ENCODE measurements at places on chromosomes 16 and 17. TPM values are rescaled to one million over a fixed set of nuclear protein-coding genes. Genes with fewer than 3 reads are reported as not detected.

DNA sequence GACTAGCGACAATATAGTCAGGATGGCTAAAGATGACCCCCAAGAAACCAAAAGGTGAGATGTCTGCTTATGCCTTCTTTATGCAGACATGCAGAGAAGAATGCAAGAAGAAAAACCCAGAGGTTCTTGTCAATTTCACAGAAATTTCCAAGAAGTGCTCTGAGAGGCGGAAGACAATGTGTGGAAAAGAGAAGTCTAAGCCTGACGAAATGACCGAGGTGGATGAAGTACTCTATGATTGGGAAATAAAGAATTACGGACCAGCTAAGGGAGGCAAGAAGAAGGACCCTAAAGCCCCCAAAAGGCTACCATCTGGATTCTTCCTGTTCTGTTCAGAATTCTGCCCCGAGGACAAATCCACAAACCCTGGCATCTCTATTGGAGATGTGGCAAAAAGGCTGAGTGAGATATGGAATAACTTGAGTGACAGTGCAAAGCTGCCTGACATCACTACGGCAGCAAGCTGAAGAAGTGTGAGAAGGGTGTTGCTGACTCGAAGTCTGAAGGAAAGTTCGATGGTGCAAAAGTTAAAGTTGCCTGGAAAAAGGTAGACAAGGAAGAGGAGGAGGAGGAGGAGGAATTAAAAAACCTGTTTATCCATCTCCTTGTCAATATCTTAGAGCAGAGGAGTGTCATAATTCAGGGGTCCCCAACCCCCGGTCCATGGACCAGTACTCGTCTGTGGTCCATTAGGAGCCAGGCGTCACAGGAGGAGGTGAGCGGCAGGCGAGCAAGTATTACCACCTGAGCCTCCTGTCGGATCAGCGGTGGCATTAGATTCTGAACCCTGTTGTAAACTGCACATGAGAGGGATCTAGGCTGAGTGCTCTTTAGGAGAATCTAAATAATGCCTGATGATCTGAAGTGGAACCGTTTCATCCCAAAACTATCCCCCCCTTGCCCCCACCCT is 25.1 kb upstream of the ADGRG1 start:
- DNase-seq: no peak

Gene TEX14
- polyA plus RNA-seq: not detected

DNA sequence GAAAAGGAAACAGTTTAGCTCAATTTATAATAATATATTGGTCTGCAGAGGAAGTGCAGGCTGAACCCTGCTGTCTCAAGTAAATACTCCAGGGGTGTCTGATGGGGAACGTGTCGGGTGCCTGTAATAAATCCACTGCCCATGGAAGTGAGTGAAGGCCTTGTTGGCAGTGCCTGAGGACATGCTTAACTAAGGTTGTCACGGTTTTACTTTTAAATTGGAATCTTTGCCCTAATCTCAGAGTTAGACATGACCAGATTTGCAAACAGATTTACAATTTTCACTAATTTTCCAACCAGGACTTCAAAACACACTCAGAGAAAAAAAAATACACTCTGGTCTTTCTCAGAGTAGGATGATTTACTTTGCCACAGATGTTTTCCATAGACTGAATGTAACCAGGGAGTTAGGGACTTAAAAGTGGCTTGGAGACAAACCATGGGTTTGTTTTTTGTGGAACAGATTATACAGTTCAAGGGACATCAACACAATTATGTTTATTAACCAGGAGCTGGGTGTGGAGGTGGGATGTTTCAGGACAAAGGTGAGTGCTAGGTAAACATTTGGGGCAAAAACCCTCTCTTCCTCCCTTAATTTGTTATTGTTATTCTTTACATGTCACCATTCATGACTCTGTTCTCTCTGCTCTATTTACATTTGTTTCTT is 144.5 kb downstream of the FTO start:
- peak; percentile 11 for DNase-seq

Gene KCNJ18
- polyA plus RNA-seq: not detected

DNA sequence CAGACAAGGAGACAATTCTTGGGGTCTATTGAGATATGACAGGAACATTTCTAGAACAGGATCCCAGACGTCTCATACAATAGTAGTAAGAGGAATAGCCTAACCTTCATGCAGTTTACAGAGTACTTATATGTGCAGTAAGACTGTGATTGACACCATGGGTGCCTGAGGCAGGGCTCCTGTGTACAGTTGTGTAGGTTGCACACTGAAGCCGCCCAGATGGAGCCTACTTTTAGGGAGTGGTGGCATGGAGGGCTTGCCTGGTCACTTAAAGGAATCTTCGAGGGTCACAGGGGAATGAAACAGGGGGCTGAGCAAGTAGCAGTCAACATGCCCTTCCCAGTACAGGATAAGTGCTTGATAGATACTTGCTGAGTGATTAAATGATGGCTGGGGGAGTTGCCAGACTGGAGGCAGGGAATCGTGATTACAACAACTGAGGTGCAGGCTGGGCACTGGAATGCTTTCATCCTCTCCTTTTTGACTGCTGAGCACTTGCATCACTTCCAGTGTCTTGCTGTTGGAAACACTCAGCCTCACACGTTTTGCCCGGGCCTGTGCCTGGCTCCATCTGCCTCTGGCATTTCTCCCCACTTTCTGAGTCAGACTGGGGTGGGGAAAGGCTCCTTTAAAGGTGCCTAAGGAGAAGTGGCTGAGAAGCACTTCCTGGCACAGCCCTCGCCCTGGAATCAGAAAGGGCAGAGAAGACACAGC is 71.0 kb downstream of the COPRS start:
- no peak for DNase-seq

Gene C16orf92
- not detected for polyA plus RNA-seq

GRCh38 chr16:24775455-24775854 is 46.0 kb downstream of the TNRC6A start:
- peak; percentile 31 for DNase-seq

DNA sequence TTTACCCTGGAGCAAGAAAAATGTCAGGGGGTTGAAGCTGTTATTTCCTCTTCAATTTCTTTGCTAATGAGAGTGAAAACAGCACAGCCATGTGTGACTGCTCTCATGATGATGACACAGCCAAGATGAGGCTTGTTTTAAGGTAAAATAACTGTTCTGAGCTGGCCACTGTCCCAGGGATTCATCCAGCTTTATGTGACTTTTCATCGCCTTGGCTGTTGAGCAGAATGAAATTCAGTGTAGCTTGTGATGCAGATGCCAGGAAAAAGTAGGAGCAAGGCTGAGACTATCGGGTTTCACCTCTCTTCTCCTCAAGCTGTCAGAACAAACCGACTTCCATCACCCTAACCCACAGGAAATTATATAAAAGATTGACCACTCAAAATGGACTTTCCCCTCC is 361.8 kb upstream of the CDH5 start:
- DNase-seq: no peak

Gene HNF1B
- polyA plus RNA-seq: 18.1 TPM

DNA sequence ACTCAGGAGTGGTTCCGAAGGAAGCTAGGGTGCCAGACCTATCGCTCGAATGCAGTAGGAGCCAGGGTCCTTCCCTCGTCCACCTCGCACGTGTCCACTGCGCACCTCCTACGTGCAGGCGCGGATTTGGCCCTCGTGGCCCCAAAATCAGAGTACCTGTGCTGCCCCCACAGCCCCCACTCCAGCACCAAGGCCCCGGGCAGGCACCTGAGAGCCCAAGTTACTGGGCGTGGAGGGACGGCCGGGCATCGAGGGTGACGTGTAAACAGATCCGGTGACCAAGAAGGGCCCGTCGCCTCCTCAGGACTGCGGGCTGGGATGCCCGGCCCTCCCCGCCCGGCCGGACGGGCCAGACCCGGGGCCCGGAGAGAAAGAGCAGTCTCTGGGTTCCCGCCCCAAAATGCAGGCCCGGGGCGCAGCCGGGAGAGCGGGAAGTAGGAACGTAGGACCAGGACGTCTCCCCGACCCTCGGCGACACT is 492 bp downstream of the SLC25A39 start:
- peak; percentile 38 for DNase-seq

DNA sequence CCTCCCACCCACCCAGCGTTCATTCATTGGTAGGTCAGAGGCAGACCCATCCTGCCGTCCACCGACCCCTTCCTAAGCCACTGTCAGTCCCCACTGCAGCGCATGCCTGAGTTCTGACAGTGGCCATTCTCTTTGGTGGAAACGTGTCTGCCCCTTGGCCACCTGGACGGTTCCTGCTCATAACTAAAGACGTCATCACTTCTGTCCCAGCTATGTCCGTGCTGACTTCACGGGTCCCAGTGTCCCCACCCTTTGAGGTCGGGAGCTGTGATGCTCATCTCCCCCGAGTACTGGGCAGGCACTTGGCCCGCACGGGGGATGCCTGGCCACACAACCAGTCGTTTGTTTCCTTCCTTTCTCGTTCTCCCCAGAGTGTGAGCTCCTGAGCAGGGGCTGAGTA is 267.1 kb downstream of the C16orf95 start:
- no peak for DNase-seq

Gene C16orf96
- 0.07 TPM for polyA plus RNA-seq

DNA sequence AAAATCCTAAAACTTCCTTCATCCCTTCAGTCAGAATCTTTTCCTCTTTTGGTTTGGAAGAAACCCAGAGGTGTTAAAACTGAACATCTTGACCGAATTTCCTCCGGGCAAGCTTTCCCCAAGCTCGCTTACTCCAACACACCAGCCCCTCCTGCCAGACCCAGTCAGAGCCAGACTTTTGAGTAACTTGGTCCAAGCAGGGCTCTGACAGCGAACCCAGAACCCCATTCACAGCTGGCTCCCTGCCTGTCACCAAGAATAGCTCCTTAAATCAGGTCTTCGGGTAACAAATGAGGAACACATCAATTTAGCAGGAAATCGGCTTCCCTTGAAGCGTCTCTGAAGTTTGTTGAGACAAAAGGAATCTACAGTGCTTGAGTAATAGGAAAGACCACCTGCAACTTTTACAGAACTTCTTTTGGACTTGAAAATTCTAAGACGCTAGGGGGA is 27.3 kb downstream of the GAS7 start:
- DNase-seq: no peak

Gene SLC38A8
- polyA plus RNA-seq: not detected

Measured in small intestine (tissue), 16 donors.